ENCODE measurements at places on chromosomes 2 and 18.

DNA sequence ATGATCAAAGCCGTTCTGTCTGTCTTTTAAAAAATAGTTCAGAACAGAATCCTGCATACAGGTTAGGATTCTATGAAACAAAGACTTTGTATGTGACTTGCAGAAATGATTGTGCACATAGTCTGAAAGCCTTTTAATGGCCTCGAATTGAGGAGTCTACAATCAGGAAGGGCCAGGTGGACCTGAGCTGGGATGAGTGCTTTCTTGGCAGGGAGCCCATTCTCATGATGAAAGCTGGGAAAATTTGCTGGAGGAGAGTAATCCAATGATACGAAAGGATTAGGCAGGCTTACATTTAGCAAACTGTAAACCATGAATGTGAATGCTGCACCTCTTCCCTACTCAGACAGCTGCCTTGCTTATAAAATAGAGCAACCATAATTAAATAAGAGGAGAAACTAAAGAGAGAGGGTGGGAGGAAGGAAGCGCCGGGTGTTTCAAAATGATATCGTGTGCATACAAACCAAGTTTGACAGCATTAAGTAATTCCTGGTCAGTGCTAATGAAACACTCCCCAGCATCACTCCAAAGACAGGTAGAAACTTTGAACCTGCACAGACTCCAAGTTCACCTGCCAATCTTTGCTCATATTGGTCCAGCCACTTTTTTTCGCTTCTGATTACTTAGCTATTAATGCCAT, 23.7 kb upstream of the CXCR4 start:
- DNase-seq, result no peak

GRCh38 chr2:202911203-202911511, 316 bp downstream of the WDR12 start:
- no peak for DNase-seq

- DNase-seq, result peak; percentile 49
Observed at GRCh38 chr2:170716851-170717598, 1.9 kb downstream of the SP5 start.

- no peak for DNase-seq
Observed at GRCh38 chr18:45046961-45047360, 366.3 kb downstream of the SETBP1 start.

- DNase-seq, result no peak
Observed at GRCh38 chr2:160465406-160465805, 28.2 kb downstream of the RBMS1 start.

- no peak for DNase-seq
Observed at GRCh38 chr2:19425419-19425818, 67.0 kb upstream of the OSR1 start.

DNA sequence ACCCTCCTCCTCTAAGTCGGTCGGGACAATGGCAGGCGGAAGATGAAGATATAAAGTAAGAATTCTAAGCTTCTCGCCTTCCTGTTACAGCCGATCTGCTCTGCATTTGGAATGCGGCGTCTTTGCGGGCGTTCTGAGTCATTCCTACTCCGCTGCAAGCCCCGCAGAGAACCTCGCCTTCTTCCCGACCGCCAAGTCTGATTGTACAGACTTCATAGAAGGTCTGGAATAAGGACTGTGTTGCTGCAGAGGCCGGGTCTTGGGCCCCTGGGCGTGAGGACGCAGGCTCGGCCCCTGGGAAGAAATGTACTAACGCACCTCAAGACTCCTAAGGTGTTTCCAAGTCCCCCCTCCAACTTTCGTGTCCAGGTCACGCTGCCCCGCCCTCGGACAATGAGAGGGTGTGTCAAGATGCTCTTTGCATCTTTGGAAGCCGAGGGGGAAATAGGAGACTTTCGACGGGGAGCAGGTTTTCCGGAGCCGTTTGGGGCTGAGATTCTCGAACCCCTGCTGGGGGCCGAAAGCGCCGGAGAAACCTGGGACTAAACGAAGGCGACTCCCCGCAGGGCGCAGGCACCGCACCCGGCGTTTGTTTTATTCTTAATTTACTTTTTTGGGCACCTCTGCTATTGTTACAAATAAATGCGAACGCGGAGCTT, 12.7 kb upstream of the PAX3 start:
- no peak for DNase-seq

GRCh38 chr2:237885931-237886684, 26.7 kb downstream of the RAMP1 start:
- no peak for DNase-seq

GRCh38 chr2:148560496-148560895, 84.1 kb upstream of the EPC2 start:
- DNase-seq, result no peak

- DNase-seq, result no peak
Observed at GRCh38 chr2:44184106-44184505, 15.4 kb downstream of the PPM1B start.

- no peak for DNase-seq
Observed at GRCh38 chr2:23803264-23803964, 123.5 kb downstream of the ATAD2B start.

DNA sequence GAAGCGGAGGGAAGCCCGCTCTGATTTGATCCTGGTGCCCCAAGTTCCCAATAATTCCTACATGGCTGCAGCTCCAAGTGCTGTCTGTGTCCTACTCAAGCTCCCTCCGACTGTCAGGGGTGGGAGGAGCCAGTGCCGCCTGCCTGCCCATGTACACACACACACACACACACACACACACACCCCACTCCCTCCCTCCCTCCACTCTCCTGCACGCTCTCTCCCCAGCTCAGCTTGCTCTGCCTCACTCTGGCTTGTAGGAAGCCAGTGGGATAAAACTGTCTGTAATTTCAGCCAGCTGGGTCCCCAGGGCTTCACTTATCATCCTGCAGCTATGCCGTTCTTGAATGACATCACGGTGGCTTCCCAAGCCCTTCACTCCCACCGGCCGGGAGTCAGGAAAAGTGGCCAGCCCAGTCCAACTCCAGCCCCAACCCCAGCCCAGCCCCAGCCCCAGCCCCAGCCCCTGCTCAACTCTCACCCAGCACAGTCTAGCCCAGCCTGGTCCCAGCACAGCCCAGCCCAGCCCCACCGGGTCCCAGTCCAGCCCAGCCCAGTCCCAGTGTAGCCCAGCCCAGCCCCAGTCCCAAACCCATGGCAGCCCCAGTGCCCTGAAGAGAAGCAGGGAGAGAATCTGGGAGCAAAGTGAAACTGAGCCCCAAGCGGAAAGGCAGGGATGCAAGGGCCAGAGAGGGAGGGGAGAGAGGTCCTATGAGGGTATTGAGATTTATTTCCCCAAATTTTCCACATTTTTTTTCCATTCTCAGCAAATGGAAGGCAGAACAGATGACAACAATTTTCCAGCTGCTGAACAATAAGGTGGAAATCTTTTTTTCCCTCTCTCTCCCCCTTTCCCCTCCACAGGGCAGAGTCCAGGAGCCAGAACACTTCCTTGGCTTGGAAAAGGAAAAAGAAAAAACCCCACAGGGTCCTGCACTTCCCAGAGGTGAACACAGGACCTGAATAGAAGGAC, 144.0 kb downstream of the TNS1 start:
- DNase-seq, result no peak

GRCh38 chr2:142180820-142181533, 50.2 kb upstream of the LRP1B start:
- no peak for DNase-seq

- DNase-seq, result no peak
Observed at GRCh38 chr2:182077023-182077422, 91.4 kb downstream of the PPP1R1C start.

GRCh38 chr2:222944552-222944951, 83.7 kb downstream of the ACSL3 start:
- DNase-seq, result no peak

DNA sequence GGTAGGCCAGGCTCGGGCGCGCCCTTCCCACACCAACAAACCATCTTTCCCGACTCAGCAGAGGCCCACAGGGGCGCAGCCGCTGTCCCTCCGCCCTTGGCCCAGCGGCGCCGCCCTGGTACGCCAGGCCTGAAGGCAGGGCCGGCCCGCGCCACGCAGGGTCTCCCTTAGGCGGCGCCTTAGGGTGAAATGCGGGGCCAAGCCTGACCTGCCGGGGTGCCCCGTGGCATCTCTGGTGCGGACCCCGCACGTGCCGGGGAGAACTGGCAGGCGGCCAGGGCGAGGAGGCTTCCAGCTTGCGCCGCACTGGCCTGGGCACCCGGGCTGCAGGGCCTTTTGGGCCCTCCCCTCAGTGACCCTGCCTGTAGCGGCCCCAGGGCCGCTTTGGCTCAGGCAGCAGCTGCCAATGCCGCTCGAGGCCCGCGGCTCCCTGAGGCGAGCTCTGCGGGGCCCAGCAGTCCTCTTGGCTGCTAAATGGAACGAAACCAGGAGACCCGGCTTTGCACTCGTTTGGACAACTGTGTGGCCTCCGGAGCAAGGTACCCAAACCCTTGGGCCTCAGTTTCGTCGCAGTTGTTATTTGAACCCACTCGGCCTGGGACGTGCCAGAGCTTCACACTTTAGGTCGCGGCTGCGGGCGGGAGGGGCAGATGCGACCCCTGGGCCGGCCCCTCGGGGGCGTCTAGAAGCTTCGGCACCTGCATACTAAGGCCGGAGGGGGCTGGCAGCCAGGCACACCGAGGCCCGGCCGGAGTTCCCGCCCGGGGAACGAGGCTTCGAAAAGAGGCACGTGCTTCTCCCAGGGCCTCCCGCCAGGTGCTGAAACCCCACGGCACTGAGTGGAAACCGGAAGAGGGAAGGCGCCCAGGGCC, 8.5 kb downstream of the OTX1 start:
- DNase-seq, result no peak

- DNase-seq, result peak; percentile 77
Observed at GRCh38 chr2:237434866-237435311, 20.9 kb upstream of the COL6A3 start.

GRCh38 chr2:149613704-149614103, 26.1 kb upstream of the MMADHC start:
- DNase-seq, result no peak

- DNase-seq, result no peak
Observed at GRCh38 chr2:3388412-3388738, 8.9 kb downstream of the TRAPPC12 start.

- DNase-seq, result no peak
Observed at GRCh38 chr2:50614056-50614455, 417.9 kb downstream of the NRXN1 start.

GRCh38 chr2:76478266-76479035, 767.7 kb upstream of the GCFC2 start:
- DNase-seq, result no peak

DNA sequence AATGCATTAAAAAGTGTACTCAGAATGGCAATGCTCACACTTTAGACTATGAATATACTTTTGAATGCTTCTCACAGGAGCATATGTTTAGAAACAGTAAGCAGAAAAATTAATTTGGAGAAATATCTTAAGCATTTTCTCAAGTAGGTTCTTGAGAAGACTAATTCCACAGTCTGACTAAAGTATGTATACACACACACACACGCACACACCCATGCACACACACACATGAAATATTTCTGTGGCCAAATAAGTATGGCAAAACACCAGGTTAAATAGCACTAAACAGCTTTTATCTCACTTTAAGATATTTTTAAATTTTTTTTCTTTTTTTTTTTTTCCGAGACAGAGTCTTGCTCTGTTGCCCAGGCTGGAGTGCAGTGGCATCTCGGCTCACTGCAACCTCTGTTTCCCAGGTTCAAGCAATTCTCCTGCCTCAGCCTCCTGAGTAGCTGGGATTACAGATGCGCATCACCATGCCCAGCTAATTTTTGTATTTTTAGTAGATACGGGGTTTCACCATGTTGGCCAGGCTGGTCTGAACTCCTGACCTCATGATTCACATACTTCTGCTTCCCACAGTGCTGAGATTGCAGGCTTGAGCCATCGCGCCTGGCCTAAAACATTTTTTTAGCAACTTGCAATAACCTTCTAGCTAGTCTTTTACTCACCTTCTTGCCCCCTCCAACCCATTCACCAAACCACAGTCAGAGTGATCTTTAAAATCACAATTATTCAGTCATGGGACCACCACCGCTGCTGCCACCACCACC, 67.5 kb upstream of the SCG2 start:
- DNase-seq, result no peak
